KBM-7 (cell line): ENCODE measurements at places on chromosomes 2 and 18.

DNA sequence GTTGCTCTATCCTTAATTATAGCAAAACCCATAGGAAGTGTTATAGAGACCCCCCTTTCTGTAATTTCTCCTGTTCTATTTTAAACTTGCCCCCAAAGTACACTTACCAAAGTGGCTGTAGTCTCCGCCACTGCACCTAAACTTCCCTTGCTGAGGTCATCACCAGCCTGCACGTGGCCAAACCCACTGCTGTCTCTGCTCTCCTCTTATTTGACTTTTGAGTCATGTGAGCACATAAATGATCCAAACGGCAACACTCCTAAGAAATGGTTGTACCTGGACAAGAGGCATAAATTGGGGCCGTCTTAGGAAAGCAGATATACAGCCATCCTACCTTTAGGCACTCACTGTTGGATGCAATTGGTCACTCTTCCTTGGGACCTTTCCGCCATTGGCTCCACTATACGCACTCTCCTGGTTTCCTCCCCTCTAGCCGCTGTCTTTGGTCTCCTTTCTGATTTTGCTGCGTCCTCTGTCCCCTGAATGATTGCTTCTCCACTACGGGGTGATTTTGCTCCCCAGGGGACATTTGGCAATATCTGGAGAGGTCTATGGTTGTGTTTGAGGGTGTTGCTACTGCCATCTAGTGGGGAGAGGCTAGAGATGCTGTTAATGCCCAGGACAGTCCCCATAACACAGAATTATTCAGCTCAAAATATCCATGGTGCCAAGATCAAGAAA is 19.2 kb upstream of the IL36G start:
- DNase-seq: peak; percentile 83

DNA sequence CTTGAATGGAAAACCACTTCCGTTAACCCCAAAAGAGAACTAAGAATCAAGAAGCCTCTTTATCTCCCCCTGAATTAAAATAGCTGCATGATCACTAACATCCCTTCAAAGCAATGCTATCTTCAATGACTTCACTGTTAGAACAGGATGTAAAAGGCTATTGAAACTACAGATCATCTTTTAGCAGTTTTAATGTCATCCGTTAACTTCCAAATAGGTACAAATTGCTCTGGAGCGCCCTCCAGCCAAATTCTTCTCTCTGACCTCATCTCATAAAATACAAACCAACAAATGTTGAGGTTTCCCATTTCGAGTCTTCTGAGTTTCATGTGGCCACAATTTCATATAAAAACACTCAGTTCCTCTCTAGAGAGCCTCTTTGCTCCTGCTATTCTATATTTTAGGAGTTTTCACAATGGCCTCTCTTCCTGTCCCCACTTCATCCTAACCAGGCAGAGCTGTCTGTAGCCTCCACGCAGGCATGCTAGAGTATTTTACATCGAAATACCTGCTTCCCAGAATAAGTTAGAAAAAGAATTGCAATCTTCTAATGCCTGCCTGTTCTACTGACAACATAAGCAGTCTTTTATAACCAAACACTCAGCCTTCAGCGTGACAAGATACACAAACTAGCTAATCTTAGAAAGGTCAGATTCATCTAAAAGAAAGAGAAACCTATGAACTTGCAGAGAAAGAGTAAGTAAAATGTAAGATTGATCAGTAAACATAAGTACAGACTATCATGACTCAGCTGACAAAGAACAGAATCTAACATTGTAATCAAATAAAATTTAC is 37.9 kb downstream of the B4GALT6 start:
- no peak for DNase-seq

DNA sequence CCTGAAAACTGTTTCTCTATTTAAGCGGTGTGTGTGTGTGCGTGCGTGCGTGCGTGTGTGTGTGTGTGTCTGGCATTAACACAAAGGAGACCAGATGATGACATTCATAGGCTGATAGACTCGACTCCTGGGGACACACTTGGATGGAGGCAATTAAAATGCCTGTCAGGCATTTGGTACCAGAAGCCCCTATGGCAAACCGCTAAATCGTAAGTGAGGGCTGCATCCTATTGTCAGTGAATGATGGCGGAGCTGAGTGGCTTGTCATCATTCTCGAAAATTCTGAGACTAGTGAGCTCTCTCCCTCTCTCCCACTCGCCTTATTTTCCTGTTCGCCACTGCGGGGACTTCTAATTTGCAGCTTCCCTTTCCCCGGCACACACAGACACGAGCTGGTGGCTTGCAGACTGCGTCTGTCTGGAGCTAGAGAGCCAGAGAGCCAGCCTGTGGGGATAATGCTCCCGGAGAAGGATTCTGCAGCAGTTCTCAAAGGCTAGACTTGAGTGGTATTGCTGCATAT is 155.4 kb downstream of the MAP2 start:
- peak; percentile 16 for DNase-seq

- no peak for DNase-seq
These were observed 25.9 kb downstream of the PSTPIP2 start for GRCh38 chr18:46046126-46046525.

DNA sequence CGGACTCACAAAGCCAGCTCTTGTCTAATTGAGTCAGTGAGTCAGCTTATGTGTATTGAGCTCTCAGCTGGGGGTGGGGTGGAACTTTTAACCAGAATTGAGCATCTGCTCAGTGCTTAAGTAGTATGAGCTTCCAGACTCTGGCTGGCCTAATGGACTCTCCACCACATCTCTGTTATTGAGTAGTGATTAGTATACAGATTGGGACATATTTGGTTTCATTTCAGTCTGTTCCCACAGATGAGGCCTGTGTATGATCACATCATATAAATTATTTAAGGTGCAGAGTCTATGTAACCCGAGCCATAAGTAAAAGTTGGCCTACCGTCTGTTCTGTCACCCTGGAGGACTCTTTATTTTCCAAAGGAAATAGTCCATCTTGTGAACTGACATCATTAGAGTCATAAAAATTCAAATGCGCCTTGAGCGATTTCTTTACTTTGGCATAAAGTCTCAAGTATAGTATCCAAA is 152.1 kb downstream of the THSD7B start:
- no peak for DNase-seq

DNA sequence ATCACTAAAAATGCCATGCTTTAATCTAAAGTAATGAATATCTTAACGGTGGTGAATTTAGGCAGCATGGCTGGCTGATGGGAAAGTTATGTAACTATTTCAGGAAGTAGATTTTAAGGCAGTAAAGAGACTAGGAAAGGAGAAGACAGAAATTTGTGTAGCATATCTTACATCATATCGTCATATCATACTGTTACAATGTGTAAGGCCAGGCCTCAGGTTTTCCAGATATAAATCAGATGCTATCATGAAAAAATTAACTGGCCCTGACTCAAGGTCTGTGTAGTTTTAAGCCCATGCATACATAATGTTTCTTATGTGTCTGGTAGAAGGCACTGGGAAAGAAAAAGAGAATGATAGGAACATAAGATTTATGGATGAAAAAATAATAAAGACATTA is 8.9 kb upstream of the FAP start:
- DNase-seq: no peak

- DNase-seq: no peak
These were observed 173.0 kb downstream of the NEDD4L start for GRCh38 chr18:58217052-58217451.

DNA sequence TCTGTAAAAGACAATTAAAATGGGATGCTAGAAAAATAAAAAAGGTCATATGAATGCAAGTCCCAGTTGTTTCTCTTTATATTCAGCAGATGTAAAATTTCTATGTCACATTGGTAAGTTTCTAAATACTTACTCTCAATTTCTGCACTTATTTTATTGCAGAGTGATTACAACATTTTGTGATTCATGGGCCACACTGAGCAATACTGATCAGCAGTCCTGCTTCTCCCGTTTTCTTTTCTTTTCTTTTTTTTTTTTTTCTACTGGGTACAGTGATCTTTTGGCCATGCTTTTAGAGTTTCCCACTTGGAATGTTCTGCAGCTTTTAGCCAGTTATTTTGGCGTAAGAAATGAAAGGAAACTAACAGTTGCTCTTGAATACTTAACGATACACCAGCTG is 38.8 kb downstream of the LIMS1 start:
- no peak for DNase-seq

DNA sequence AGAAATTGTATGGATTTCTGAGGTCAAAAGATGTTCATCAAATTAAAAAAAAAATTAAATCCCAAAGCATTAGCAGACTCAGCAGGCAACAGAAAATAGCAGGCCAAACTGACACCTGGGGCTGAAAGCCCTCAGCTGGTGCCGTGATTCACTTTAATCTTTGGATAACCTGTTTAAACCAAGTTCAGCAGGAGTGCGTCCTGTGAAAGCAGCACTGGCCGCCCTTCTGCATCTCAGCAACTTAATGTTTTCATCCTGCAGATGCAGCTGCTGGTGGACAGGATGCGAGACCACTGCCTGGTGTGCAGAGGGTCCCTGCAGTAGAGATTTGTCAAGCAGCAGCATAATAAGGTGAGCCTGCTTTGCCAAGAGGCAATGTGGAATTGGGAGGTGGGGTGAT is 41.2 kb downstream of the CCDC68 start:
- DNase-seq: no peak

DNA sequence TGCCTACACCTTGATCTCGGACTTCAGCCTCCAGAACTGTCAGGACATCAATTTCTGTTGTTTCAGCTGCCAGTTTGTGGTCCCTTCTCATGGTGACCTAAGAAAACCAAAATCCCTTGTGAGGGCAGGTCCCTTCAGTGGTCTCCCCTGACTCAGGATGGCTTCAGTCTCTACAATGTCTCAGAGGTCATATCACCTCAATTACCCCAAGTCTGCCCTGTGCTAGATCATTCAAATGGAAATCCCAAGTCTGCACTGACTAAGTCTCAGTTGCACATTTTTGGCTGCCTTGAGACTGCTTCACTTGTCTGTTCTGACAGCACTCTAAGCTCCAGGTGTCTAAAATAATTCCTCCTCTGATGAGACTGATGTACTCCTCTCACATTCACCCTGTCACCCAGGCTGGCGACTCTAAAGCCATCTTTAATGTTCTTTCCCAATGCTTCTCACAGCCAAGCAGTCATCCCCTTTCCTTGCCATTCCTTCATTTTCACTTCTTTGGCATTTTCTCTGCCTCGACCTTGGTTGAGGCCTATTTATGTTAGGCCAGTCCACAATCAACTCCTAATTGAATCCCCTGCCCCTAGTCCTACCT is 470.8 kb downstream of the DLGAP1 start:
- DNase-seq: no peak

DNA sequence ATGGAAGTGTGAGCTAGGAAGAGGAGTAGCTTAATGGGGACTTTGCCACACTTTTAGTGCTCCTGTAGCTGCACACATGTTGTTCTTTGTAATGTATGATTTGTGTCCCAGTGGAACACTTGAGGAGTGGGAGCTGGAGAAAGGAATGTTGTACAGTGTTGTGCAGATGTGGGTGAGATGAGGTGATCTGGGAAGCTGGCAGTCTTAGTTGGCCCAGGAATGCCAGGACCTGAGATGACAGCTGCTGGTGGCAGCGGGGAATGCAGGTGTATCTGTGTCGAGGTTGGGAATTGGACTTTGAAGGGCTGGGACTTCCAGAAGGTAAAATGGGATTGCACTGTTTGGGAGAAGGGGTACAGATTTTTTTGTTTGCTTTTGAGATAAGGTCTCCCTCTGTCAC is 23.6 kb downstream of the NEDD4L start:
- DNase-seq: no peak

DNA sequence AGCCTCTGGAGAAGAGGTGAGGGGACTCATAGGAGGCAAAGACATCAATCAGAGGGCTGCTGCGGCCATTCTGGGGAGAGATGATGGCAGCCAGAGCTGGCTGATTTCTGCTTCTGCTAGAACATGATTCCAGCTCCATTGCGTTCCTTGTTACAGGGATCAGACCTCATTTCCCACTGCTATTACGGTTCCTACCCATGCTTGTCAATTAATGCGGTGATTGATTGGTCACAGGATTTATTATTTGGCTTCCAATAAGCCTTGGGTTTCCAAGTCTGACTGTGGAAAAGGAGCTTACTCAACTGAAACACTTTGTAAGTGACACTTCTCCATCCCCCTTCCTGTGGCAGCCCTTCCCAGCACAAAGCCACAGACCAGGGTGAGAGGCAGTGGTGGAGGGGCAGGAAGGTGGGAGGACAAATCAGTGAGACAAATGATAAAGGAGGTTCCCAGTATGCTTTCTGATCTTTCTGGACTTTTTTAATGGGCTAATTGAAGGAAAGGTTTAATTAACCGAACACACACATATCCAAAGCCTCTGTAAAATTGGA is 26.8 kb upstream of the CTLA4 start:
- DNase-seq: peak; percentile 6

GRCh38 chr2:23321751-23322150 is 63.2 kb upstream of the KLHL29 start:
- DNase-seq: no peak

GRCh38 chr18:26519114-26519513 is 29.2 kb downstream of the KCTD1 start:
- DNase-seq: no peak

DNA sequence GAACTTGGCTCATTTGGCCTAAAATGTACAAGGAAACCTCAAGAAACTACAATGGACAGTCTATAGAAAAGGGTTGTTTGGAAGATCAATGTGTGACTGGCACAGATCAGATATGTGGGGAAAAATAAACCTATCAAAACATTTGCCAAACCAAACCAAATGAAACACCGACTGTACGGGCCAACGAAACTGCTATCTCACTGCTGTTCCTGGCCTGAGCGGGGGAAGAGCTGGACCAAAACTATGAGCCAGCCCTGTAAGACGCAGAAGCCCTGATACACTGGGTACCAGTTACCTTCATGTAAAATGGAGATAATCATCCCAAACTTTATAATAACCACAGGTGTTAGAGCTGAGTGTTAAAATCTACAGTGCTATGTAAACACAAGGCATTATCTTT is 11.7 kb downstream of the CDC42EP3 start:
- DNase-seq: no peak

- DNase-seq: no peak
These were observed 22.2 kb upstream of the PDK1 start for GRCh38 chr2:172533687-172534086.

GRCh38 chr2:143452817-143453451 is 323.7 kb downstream of the ARHGAP15 start:
- peak; percentile 27 for DNase-seq

DNA sequence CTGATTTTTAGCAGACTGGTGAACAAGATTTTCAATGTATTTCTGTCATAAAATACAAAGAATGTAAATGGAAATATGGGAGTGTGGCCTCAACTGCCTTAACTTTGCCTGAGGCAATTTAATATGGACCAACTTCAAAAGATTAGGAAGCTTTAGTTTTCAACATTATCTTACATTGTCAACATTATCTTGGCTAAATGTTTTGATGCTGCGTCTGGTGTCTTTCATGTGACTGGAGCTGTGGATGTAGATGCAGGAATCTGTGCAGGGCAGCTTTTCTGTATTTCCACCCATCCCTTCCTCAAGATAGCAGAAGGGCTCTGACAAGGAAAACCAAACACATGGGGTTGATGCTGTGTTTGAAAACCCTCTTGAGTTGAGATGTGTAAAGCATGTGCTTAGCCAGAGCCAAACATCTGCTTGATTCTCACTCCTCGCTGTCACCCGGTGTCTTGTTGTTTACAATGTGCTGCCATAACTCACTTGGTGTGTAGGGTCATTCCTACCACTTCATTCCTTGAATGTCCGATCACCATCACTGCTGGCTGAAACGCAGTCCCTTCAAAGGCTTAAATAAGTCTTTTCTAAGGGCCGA is 33.0 kb downstream of the COPS8 start:
- no peak for DNase-seq

- DNase-seq: peak; percentile 70
These were observed 44.3 kb downstream of the CACNB4 start for GRCh38 chr2:152054593-152054992.

GRCh38 chr18:688323-688722 is 24.1 kb downstream of the ENOSF1 start:
- DNase-seq: no peak

- DNase-seq: no peak
These were observed 118.6 kb downstream of the AQP4 start for GRCh38 chr18:26746826-26747475.
